WTC11 (cell line): ENCODE measurements at places on chromosomes 13 and 19. TPM values are rescaled to one million over a fixed set of nuclear protein-coding genes. Genes with fewer than 3 reads are reported as not detected.

- no peak for DNase-seq
Measured at GRCh38 chr19:40948580-40949299, 42.3 kb upstream of the CYP2B6 start.

- peak; percentile 94 for DNase-seq
Measured at GRCh38 chr19:862581-863314, 3.3 kb downstream of the CFD start.

DNA sequence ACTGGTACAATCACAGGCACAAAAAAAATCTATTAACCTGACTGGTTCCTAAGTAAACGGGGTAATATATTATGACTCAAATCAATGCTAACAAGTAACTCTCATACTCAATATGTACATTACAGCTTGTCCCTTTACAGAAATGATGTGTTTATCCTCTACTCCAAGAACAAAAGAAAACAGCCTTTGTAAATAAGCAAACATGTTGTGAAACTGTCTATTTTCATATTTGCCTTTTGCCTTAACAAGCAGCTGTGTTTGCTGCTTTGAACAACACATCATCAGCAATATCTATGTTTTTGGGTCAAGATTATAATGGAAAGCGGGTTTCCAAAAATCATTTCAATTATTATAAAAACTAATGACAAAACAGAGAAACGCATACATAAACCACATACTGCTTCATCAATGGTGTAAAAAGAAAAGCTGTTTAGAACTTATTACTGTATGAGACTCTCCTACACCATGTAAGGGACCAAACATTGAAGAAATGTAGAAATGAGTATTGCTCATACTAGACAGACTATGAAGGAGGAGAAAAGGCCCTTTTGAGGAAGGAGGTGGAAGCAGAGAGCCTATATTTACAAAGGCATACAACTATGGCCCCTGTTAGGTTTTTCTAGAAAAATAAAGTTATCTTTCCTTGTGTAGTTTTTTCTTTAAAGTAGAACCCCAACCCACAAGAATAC is 14.8 kb downstream of the TBC1D4 start:
- DNase-seq = no peak

GRCh38 chr13:104198801-104199200 is 1132.6 kb upstream of the SLC10A2 start:
- DNase-seq = no peak

The OR7C1 gene
- not detected in 3 replicates for total RNA-seq
